ENCODE measurements at places on chromosomes 1 and 21. TPM values are rescaled to one million over a fixed set of nuclear protein-coding genes. Genes with fewer than 3 reads are reported as not detected.

HPCAL4 gene
- not detected for total RNA-seq

DNA sequence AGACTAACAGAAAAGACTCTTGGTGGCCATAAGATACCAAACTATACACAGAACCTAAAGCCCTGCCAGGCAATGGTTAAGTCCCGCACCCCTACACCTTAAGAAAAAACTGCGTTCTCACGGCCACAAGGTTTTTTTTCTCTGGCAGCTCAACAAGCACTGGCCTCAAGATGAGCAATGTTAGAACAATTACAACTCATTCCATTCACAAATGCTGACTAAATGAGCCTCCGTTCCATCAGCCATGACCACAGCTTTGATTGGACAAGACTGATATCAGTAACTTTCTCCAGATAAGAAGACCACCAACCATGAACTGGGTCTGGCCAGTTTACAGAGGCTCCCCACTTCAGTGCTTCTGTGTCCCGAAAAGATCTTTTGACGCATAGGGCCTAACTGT, 31.9 kb downstream of the SEC16B start:
- DNase-seq, result no peak

DNA sequence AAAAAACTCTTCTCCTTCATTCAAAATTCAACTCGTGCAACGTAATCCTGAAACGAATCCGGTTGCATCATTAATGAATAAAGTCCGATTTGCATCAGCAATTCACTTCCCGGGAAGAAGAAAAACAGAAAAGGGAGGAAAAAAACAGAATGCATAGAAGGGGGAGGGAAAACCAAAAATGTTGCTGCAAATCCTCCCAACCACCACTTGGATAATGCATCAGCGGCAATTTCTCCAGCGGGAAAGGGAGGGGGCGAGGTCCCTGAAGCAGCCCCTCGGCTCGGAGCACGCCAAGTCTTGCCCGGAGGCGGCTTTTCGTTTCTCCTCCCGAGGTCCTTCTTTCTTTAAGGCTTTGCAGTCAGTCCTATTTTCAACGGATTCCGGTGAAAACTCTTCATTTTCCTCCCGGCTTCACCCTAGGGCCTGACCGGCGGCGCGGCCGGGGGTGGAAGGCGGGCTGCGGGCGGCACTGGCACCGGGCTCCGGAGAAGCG, 723 bp downstream of the CDC42BPA start:
- no peak for DNase-seq

FMO2 gene
- not detected for total RNA-seq

- DNase-seq, result no peak
These were observed 7.7 kb upstream of the CDK11B start for GRCh38 chr1:1666526-1666925.

FRRS1 gene
- 7.2 TPM for total RNA-seq

All from OCI-LY7 (cell line).